ENCODE measurements at places on chromosomes 5 and 9.

GRCh38 chr9:134707031-134707680 lies 65.6 kb downstream of the COL5A1 start:
- DNase-seq: no peak

DNA sequence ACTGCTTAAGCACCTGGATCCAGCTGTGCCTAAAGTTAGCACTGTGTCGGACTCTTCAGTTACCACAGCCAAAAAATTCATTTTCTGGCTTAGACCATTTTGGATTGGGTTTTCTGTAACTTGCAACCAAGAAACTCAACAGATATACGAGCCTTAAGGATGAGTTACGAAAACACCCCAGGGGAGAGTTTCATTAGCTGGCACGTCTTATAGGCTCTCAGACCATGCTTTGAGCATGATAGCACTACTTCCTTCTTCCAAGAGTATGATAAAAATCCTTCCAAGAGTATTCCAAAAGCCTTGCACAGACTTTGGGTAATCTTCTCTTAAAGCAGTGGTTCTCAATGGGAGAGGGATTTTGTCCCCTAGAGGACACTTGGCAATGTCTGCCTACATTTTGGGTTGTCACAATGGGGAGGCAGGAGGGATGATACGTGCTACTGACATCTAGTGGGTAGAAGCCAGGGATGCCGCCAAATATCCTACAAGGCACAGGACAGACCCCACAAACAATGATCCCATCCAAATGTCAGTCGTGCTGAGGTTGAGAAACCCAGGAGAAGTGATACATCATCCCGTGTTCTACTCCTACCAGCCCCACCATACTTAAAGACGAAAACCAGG lies 64.8 kb downstream of the SMIM23 start:
- no peak for DNase-seq

- DNase-seq: peak; percentile 83
These were observed 7.5 kb downstream of the SLC22A5 start for GRCh38 chr5:132376694-132377641.

DNA sequence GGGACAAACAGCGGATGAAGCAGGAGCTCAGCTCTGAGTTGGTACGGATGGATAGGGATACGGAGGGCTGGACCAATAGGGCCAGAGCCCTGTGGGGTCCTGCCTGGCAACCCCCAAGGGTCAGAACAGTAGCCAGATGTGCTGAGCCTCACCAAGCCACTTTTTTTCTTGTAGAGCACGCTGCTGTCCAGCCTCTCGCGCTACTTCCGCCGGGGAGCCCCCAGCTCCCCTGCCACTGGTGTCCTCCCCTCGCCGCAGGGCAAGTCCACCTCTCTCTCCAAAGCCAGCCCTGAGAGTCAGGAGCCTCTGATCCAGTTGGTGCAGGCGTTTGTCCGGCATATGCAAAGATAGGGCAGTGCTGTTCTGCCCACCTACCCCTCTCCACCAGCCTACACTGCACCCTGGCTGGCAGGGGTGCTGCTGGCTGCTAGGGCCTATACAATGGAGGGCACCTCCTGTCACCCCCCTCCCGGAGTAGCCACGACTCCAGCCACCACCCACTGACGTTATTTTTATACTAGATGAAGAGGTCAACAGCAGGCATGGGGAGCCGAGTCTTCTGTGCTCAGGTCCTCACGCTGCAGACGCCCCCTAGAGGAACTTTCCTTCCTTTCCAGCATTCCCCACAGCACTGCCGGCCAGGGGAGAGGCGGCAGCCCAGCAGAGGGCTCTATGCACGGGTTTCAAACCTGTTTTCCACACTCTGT lies 21.6 kb downstream of the SH3GLB2 start:
- DNase-seq: peak; percentile 24

GRCh38 chr5:43643327-43643726 lies 40.3 kb downstream of the NNT start:
- no peak for DNase-seq

- no peak for DNase-seq
These were observed 73.9 kb upstream of the EFNA5 start for GRCh38 chr5:107744418-107745330.
